Tongue (tissue), 3 donors: ENCODE measurements at places on chromosomes 1 and 21.

DNA sequence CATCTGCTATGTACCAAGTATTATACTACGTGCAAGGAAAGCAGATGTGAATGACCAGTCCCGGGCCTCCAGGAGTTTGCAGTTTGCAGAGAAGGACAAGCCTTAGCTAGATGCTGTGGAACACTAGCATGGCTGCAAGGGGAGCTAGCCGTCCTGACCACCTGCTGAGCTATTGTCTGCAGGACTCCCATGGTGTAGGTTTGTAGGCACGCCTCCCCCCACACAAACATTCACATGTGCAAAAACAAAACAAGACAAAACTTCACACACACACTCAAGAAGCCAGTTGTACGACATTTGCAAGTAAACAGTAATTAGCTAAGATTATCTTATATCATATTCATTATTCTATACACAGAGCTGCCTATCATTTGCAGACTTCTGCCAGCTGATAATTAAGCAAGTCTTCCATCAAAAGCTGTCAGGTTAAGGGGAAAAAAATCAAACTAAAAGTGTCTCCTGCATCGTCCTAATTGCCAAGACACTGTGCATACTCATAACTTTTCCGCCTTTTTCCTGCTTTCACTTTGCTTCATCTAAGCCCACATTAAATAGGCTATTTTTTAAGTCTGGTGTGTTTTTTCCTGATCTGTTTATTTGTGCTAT is 10.7 kb upstream of the HNRNPU start:
- DNase-seq, result no peak

- DNase-seq, result peak; percentile 42
These were observed 7.7 kb downstream of the ARHGEF19 start for GRCh38 chr1:16204634-16205333.

DNA sequence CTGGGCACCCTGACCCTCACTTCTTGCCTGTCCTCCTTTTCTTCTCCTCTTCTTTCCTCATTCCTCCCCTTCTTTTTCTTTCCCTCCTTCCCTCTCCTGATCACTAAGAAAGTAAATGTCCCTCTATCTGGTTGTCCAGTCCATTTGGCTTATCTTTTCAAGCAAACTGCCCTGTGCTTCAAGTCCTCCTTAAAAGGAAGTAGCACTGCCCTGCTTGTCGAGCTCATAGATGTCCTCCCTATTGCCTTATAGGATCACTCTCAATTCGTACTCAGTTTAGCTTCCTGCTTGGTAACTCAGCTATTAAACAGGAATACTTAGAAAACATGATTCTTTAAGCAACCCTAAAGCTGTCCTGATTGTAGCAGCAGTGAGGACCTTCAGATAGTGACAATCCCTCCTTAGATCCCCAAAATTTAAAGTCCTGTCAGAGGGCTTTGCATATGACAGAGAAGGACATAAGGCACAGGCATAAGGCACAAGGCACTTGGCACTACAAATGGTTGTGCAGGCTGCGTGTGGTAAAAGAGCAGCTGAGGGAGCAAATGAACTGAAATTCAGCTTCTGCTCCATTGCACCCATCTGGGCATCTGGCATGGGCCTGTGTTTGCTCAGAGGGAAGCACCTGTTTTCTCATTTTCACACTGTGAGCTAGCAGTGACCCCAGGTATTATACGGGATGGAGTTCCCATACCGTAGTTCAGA is 26.1 kb upstream of the SLAMF6 start:
- DNase-seq, result no peak

DNA sequence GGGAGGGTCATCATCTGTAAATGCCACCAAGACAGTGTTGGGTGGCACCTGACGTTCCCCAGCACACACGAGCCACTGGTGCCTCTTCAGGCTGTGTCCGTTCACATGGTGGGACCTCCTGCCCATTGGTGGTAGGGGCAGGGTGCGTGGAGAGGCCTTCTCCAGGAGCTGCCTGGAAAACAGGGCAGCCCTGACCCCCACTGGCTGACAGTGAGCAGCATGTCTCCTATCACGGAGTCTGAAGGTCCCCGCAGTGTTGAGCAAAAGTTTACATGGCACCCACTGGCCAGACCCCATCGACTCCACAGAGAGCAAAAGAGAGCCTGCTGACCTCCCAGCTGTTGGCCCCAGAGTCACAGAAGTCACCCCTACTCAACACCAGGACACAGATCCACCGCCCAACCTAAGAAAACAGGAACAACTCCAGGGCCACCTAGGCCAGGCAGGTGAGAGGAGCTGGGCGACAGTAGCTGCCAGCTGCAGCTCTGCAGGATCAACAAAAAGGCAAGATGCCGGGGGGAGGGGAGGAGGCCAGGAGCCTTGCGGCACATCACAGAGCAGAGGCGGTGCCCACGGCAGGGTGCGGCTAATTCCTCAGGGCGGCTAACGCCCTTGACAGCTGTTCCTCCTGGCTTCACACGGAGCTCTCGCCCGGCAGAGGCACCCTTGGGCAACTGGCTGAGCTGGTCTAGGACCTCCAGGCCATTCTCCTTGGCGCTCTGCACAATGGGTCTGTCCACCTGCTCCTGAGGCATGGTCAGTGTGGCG is 14.4 kb upstream of the IFI6 start:
- DNase-seq, result peak; percentile 68

- DNase-seq, result no peak
These were observed 1.8 kb downstream of the SFT2D2 start for GRCh38 chr1:168227620-168228019.
